Hindlimb muscle (tissue), 1 donor: ENCODE measurements at places on chromosomes 16 and 17.

- DNase-seq = no peak
Measured at GRCh38 chr17:81432941-81433340, 37.7 kb downstream of the BAHCC1 start.

- no peak for DNase-seq
Measured at GRCh38 chr17:60685437-60685836, 7.8 kb downstream of the BCAS3 start.

GRCh38 chr16:50762241-50762640 is 20.4 kb downstream of the CYLD start:
- no peak for DNase-seq

DNA sequence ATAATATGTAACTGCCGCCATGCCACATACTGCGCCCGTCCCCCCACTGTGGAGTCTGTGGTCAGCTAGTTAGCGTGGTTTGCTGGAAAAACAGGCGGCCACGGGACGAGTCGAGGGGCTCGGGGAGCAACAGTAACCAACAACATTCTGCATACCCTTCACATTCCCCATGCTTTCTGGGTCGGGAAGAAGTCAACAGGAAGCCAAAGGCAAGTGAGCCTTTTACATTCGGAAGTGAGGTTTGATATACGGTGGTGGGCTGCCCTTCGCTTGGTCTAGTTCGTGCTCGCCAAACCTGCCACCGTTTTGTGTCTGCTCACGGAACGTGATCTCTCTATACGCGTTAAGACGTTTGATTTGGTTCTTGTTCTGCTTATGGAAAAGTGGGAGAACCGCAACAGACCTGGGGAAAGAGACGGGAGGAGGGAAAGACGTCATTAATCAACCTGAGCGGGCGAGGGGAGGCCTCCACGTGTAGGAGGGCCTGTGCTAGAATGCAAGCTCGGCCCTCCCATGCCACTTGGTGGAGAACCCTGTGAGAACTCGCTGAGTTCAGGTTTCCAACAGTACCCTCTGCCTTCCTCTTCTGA is 28.9 kb upstream of the CFAP20 start:
- no peak for DNase-seq

GRCh38 chr16:29231244-29231643 is 175.3 kb downstream of the NPIPB11 start:
- DNase-seq = no peak

DNA sequence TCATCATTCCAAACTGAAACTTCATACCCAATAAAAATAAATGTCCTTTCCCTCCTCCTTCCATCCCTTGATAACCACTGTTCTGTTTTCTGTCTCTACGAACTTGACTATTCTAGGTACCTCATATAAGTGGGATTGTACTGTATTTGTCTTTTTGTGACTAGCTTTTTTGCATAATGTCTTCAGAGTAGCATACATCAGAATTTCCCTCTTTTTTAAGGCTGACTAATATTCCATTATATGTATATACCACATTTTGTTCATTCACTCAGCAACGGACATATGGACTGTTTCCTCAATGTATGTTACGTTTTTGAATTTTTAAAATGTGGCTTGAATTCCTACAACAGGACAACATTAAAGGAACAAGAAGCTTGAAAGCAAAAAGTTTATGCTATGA is 1.5 kb upstream of the NUFIP2 start:
- no peak for DNase-seq

DNA sequence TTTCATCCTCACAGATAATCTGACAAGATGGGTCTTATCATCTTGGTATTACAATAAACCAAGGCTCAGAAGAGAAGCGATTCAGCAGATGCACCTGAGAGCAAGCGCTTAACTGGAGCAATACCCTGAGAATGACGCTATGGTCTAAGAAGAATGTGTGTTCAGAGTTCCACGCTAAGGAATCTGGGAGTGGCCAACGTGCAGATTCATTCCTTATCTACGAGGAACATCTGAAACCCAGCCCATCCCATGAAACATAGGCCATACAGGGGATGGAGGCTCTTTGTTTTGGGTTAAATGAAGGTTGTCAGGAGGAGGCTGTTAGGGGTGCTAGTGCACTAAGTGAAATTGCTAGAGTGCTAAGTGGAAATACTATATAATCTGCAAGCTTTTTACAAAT is 28.5 kb upstream of the KDM8 start:
- DNase-seq = no peak

GRCh38 chr17:3818786-3819185 is 17.8 kb upstream of the ITGAE start:
- no peak for DNase-seq
